Smooth muscle cell of the brain vasculature (primary cell): ENCODE measurements at places on chromosomes 6 and 20.

DNA sequence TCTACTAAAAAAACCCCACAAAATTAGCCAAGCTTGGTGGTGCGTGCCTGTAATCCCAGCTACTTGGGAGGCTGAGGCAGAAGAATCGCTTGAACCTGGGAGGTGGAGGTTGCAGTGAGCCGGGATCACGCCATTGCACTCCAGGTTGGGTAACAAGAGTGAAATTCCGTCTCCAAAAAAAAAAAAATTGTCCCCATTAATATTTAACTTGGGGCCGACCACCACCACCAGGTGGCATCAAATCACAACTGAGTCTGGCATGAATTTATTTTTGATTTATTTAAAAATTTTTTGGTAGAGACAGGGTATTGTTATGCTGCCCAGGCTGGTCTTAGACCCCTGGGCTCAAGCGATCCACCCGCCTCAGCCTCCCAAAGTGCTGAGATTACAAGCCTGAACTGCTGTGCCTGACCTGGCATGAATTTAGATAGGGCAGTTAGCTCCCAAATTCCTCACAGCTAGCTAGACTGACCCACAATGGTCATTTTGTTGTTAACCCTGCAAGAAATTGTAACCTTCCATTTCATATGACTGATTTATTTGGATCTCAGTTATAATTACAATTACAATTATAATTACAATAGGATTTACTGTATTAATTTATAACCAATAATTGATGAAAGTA lies 17.1 kb upstream of the BEND3 start:
- DNase-seq = no peak

DNA sequence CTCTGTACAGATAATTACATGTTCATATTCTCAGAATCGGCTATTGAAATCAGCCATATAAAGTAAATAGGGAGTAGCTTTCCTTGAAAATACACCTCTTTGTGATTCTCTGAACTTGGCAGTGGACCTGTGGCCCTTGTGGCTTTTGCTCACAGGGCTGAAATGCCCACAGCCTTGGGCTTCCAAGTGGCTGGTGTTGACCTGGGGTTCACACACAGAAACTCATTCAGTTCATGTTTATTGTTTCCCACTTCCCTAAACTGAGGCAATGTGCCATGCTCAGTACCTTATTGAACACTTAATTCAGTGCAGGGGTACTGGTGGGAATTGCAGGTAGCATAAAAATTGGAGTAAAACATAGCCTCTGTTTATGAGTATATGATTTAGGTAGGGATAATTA lies 19.1 kb upstream of the TULP4 start:
- DNase-seq = no peak

GRCh38 chr20:48791014-48791413 lies 36.8 kb downstream of the PREX1 start:
- DNase-seq = no peak

DNA sequence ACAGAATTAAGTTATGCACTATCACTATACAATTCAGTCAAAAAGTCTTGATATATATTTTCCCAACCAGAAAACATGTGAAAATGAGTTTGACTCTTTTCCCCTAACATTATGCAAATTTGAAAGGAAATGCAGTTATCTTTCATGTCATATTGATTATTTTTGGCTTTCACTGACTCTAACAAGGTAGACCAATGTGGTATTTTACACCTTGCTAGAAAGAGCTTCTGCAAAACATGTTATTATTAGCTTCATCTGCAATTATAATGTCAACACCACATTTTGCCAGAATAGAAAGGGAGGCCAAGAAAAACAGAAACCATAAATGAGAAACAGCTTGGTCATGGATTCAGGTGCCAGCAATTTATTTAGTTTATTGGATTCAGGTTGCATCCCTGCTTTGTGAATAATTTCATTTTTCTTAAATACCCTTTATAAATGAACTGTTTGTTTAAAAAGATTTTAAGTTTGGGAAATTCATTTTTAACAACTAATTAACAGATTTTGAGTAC lies 226.1 kb upstream of the GJE1 start:
- no peak for DNase-seq

DNA sequence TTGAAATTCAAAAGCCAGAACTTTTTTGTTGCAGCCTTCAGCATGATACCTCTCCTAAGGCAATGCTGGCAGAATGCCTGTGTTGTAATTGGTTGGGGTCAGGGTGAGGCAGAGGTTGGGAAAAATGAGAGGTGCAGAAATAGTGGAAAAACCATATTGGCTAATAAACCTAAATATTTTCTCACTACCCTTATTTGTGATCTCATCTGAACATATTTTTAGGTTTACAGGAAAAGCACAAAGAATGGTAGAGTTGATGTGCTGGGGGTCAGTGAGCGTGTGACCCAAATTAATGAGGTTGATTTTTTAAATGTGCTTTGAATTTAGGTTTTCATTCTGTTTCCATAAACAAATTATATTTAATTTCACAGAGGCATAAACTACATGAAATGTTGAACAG lies 437.3 kb downstream of the HDGFL1 start:
- no peak for DNase-seq

DNA sequence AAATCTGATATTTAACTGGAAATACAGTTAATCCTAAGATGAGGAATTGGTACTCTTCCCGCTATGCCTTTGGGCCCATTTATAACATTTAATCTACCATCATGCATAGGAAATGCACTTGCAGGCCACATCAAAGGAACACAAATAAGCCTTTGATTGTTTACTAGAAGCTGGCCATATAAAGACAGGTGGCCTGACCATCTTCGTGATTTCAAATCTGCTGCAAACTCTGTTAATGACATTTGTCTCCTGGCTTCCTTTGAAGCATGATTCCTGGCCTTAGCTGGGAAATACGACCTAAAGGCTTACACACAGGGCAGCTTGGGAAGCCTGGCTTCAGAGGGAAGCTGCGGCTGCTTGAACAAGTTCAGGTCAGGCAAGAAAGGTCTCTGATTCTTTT lies 552.1 kb downstream of the CDH26 start:
- no peak for DNase-seq

DNA sequence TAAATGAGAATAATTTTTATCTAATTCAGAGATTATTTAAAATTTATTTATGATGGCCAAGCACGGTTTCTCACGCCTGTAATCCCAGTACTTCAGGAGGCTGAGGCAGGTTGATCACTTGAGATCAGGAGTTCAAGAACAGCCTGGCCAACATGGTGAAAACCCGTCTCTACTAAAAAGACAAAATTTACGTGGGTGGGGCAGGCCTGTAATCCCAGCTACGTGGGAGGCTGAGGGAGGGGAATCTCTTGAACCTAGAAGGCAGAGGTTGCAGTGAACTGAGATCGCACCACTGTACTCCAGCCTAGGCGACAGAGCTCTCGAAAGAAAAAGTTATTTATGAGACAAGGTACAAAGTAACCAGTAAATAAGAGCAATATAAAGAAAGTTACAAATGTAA lies 59.5 kb upstream of the AGPAT4 start:
- no peak for DNase-seq

GRCh38 chr6:141028791-141029280 lies 1103.9 kb upstream of the GJE1 start:
- no peak for DNase-seq

GRCh38 chr6:13105139-13105538 lies 223.2 kb downstream of the TBC1D7 start:
- DNase-seq = no peak

DNA sequence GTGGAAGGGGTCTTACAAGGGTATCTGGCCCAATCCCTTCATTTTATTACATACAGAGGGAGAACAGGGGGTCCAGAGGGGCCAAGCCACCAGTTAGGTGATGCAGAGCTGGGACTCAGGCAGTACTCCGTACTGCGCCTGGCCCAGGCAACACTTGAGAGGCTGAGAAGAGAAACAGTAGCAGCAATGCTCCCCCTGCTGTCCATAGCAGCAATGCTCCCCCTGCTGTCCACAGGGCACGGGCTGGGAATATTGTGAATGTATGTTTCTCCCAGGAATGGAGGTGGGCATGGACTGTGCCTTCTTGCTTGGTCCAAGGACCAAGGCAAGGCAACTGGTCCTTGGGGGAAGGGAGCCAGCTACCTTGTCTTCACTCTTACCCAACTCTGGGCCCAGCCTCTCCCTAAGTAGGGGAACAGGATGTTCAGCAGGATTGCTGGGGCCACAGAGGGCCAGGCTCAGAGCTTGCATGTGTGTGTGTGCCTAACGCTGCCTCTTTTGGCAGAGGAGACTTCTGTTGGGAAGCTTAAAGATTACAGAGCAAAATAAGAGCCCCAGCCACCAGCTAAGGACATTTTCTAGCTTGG lies 14.8 kb upstream of the FAM83C start:
- DNase-seq = no peak

DNA sequence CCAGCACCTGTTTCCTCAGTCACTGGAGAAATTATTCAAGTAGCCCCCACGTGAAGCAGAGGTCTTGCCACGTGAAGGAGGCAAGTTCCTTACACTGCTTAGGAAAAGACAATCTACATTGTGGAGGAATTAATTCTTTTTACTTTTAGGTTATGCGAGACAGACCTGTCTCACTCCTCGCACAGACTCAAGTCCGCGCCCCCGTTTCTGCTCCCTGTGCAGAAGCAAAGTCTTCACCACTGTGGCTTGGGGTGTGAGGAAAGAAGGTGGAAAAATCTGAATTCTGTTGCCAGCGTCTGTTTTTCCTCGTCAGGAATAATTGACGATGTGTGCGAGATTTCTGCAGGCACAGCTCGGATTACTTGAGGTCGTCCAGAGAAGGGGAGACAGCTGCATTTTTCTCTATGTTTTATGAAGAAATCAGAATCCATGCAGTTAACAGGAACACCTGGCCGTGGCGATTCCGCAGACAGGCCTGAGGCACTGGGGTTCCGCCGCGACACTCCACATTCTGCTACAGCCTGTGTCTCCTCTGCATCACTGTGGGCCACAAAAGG lies 185.1 kb downstream of the SMOC2 start:
- DNase-seq = no peak

GRCh38 chr6:158068893-158069799 lies 87.5 kb downstream of the SYNJ2 start:
- DNase-seq = peak; percentile 74

GRCh38 chr20:21623781-21624094 lies 81.7 kb upstream of the PAX1 start:
- DNase-seq = no peak

DNA sequence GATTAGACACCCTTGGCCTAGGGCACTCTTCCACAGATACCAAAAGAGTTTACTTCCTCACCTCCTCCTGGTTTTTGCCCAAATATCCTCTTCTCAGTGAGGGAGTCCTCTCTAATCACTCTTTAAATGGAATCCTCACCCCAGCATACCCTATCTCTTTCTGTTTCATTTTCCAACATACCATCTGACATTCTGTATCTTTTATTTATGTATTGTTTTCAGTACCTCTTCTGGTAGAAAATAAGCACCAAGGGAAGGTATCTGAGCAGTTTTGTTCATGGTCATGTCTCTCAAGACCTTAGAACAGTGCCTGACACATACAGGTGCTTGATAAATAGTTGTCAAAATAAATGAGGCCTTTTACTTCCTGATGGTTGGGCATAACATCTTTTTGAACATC lies 55.1 kb downstream of the KIAA0408 start:
- DNase-seq = no peak

- DNase-seq = no peak
Observed at GRCh38 chr6:43990275-43990626, 137.0 kb downstream of the MRPL14 start.

DNA sequence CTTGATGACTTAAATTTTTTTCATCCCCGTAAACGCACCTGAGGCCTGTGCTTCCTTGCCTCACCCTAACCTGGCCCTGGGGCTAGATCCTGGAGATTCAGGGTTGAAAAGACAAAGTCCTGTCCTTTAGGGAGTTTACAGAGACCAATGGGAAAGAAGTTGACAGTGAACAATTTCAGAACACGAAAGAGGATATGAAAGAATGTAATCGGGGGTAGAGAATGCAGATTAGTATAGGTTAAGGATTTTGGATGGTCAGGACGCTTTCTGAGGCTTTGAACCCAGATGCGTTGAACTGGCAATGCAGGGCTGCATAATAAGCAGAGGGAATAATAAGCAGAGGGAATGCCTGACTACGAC lies 1.7 kb upstream of the FBXO5 start:
- DNase-seq = no peak

- no peak for DNase-seq
Observed at GRCh38 chr6:66599541-66599940, 892.5 kb upstream of the EYS start.

DNA sequence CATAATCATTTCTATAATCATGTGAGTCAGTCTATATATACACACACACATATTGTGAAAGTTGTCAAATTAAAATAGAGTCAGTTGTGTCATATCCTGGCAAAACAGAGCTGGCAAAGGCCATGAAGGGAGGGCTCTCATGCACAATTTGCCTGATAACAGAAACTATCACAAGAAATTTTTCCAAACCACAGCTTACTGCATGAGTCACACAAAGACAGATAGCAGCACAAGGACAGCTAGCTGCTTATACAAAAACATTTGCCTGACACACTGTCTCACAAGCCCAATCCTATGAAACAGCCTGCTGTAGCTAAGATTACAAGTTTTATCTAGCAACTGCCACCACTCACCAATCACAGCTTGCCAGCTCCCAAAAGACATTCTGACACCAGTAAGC lies 848.5 kb upstream of the MAN1A1 start:
- DNase-seq = no peak

DNA sequence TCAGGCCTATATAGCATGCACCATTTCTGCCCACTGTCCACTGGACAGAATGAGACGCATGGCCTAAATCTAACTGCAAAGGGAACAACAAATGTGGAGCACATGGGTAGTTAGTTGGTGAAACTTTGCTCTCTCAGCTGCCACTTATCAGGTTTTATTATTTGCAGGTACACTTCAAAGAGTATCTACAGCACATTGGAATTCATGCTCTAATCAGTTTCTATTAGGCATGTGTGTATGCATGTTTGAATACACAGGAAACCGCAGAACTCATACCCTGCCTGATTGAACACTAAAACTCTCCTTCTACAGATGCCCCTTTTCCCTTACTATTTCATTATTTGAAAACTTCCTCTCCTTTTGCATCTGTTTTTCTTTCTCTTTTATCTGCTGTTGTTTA lies 97.4 kb upstream of the HSF2 start:
- no peak for DNase-seq

- DNase-seq = no peak
Observed at GRCh38 chr20:5947276-5947675, 3.1 kb downstream of the TRMT6 start.
